ENCODE measurements at places on chromosomes 11 and 22. TPM values are rescaled to one million over a fixed set of nuclear protein-coding genes. Genes with fewer than 3 reads are reported as not detected.

MTCH2 gene
- total RNA-seq = 95.1 TPM

OR4X1 gene
- total RNA-seq = not detected

CADM1 gene
- 0.24 TPM for total RNA-seq

OR52E8 gene
- total RNA-seq = not detected

SMCO4 gene
- 23.7 TPM for total RNA-seq

GSTT4 gene
- total RNA-seq = not detected

MFRP gene
- not detected for total RNA-seq

TRIM49B gene
- total RNA-seq = not detected

DBX1 gene
- not detected for total RNA-seq

OR8G1 gene
- not detected for total RNA-seq

TMEM121B gene
- total RNA-seq = 0.22 TPM

MRGPRX4 gene
- not detected for total RNA-seq
